ENCODE measurements at places on chromosomes 13 and 19.
A peak's percentile ranks its signal among the peaks of the same experiment; 100 is the strongest.

GRCh38 chr19:46192992-46193650 lies 36.4 kb upstream of the IGFL1 start:
- DNase-seq: no peak

DNA sequence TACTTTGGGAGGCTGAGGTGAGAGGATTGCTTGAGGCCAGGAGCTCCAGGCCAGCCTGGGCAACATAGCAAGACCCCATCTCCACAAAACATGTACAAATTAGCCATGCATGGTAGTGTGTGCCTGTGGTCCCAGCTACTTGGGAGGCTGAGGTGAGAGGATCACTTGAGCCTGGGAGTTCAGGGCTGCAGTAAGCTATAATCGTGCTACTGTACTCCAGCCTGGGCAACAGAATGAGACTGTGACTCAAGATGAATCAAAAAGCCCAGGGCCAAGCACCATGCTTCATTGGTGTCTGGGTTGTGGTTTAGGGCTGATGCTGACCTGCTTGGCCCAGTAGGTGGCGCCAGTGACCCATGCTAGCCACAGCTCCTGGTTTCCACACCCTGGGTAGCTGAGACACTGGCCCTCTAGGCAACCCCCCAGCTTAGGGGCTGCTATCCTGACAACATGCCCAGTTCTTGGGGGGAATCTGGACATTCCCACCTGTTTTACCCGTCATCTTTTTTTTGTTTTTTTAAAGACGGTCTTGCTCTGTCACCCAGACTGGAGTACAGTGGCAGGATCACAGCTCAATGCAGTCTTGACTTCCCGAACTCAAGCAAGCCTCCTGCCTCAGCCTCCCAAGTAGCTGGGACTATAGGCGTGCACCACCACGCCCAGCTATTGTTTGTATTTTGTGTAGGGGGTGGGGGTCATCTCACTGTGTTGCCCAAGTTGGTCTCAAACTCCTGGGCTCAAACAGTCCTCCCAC lies 5.5 kb downstream of the CCDC124 start:
- peak; percentile 54 for DNase-seq

GRCh38 chr13:66200555-66200954 lies 1029.6 kb downstream of the PCDH9 start:
- no peak for DNase-seq

DNA sequence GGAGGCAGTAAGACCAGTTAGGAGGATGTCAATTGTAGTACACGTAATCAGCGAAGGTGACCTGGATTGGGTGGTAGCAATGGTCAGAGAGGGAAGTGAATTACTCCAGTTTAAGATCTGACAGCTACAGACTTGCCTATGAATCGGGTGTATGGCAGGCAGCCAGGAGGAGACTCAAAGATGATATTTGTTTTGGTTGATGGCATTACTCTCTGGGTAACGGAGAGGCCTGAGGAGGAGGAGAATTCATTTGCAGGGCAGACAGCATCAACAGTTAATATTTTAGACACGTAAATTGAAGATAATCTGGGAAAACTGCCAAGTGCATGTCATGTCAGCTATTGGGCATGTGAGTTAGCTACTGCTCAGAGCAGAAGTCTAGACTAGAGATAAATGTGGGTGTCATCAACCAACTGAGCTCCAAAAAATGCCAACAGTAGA lies 109.2 kb downstream of the SGCG start:
- no peak for DNase-seq

DNA sequence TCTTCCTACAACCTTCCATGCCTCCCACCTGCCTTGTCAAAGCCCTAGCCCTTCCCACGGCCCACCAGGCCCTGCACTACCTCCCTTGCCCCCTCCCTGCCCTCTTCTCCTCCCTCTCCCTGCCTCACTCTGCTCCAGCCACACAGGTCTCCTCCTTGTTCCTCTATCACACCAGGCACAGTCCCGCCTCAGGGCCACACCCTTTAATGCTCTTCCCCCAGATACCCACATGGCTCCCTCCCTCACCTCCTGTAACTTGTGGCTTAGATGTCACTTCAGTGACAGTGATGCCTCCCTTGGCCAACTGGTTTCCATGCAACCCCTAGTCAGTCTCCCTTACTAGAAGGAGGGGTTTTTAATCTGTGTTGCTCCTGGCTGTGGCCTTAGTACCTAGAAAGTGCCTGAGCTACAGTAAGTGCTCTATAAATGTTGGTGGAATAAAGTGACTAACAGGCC lies 1.3 kb downstream of the SIRT6 start:
- DNase-seq: no peak

- DNase-seq: no peak
Measured at GRCh38 chr19:30479231-30479630, 107.0 kb downstream of the ZNF536 start.

GRCh38 chr13:24897293-24897692 lies 133.3 kb downstream of the RNF17 start:
- DNase-seq: no peak

- no peak for DNase-seq
Measured at GRCh38 chr13:39419068-39419467, 183.9 kb downstream of the LHFPL6 start.

DNA sequence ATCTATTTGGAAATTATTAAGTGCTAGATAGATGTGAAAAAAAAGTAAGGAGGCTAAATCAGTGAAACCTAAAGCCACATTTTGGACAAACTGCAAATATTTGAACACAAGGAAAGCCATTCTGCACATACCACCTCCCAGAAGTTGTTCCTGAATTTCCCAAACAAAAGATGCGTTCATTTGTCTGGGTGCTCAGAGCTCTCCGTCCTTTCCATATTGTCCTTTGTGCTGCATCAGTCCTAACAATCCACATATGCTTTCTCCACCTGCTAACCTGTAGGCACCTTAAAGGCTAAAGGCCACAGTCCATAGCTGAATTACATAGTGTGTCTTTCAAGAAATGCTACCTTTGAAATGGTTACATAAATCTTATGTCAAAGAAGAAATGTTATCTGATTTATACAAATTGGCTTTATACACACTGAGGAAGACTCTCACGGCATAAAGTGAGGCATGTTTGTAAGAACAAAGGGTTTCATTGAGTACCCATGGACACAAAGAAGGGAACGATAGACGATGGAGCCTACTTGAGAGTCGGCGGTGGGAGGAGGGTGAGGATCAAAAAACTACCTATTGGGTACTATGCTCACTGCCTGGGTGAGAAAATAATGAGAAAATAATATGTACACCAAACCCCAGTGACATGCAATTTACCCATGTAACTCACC lies 182.0 kb downstream of the RGCC start:
- DNase-seq: no peak

- DNase-seq: peak; percentile 11
Measured at GRCh38 chr19:55487924-55488687, at the start of gene SSC5D. SSC5D (plus strand) TSS chr19:55488436; CDS start chr19:55488590, 154 bp downstream.

- no peak for DNase-seq
Measured at GRCh38 chr19:16232568-16232967, 34.9 kb downstream of the AP1M1 start.

- no peak for DNase-seq
Measured at GRCh38 chr19:29337029-29337428, 124.1 kb upstream of the UQCRFS1 start.

DNA sequence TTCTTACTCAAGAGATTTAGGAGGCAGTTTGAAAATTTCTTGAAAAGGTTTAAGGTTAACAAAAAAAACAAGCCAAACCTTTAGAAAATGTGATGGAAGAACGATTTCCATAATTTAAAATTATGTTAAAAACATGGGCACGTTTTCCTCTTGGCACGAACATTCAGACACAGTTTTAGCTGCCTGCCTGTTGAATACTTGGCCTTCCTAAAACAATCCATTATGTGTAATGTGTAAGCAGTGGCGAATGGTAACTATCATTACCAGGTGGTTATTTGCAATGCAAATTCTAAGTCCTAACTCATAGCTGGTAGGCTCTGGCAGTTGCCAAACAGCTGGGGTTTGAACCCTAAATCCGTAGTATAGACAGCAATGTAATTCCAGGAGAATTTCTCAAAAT lies 1425.7 kb upstream of the SLC10A2 start:
- no peak for DNase-seq

DNA sequence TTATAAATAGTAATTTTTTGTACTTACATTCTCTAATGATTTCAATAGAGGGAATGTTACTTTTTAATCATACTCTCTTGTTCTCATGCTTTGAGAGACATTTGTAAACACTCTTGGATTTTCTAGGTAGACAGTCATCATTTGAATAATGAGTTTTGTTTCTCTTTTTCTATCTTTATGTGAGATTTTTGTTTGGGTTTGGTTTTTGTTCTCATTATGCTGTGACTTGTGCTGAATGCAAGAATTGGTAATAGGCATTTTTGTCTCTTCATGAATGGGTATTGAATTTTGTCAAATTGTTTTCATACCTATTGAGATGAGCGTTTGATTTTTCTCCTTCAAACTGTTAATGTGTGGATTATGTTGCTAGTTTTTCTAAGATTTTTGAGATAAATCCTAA lies 56.8 kb upstream of the GPR183 start:
- no peak for DNase-seq

DNA sequence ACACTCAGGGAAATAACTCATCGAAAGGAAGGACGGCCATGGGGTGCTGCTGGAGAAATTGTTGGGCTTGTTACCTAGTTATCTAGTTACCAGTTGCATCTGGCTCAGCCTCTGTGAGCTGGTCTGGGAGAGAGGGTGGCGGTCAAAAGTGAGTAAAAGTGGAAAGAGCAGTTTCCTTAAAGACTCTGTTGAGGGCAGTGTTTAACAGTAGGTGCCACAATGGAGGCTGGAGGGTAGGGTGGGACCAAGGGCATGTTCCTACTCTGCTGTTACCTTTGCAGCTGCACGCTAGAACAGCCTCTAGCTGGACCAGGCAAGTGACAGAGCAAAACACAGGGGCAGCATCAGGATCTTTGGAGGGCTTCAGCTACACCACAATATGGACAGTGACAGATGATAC lies 228.8 kb upstream of the STARD13 start:
- no peak for DNase-seq

GRCh38 chr13:102628559-102628958 lies 31.8 kb downstream of the TPP2 start:
- DNase-seq: no peak

DNA sequence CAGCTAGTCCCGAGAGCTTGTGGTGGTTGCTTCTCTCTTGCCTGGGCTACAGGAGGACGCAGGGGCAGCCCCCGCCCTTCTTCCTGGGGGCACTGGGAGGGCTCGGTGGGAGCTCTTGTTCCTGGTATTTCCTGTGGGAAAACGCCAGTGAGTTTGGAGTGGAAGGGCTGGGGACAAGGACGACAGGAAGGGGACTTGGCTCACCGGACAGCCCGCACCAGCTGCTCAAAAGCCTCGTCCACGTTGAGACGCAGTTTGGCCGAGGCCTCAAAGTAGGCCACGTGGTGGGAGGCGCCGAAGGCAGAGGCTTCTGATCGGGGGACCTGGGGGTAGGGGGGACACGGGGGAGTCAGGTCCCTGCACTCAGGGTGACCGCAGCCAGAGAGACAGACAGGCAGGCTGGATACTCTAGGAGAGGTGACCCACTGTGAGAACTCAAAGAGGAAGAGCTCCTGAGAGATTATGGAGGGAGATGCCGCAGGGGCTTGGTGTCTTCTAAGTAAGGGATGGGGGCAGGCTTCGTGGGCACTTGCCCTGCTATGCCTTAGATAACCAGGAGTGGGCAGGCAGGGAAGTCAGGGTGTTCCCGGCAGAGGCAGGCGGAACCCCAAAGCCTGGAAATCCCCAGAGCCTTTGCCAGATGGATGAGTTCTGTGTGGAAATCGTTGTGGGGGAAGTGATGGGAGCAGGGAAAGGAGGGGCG lies 4.3 kb downstream of the RRAS start:
- DNase-seq: no peak

DNA sequence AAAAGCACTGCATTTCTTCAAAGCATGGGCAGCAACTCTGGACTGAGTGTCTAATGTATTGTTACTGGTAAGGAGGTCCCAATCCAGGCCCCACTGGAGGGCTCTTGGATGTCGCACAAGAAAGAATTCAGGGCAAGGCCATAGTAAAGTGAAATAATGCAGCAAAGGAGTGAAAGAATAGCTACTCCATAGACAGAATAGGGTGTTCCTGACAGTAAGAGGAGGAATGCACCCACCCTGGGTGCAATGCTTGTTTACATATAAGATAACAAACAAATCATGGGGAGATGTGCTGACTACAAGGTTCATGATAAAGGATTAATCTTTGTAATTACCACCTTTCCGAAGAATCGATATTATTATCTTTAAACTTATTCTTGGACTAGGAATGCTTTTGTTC lies 58.8 kb upstream of the ABCC4 start:
- no peak for DNase-seq

GRCh38 chr19:11434703-11435056 lies 241 bp downstream of the ODAD3 start:
- no peak for DNase-seq

DNA sequence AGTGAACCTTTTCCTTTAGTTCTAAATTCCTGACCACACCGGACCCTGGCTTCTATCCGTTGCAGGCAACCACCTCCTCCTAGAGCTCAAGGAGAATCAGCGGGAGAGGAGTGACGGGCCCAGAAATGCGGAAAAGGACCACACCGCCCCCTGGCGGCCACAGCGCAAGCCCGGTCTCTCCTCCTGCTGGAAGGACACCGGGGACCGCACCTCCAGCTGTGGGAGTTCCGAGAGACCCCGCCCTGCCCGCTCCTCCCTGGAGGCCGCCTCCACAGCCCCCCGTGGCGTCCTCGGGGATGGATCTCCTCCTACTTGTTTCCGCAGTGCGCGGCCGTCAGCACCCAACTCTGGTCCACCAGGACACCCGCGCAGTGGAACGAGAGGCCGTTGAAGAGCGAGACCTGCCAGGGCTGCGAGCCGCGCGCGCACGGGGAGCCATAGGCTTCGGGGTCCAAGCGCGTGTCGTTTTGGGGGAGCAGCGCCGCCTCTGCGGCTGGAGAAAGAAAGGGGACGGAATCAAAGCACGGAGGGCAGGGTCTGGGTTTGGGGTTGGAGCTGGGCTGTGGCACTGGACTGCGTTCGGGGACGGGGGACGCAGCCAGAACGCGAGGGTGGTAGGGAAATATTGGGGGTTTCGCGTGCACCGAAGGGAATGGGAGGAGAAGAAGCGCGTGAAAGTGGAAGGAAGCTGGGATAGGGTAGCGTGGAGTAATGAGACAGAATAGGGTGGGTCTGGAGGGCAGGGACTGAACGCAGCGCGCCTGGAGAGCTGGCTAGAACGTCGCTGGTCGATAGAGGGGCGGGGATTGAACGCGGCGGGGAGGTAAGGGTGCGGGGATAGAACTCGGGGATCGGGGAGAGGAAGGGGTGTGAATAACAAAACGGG lies 2.5 kb downstream of the KLK10 start:
- peak; percentile 10 for DNase-seq

DNA sequence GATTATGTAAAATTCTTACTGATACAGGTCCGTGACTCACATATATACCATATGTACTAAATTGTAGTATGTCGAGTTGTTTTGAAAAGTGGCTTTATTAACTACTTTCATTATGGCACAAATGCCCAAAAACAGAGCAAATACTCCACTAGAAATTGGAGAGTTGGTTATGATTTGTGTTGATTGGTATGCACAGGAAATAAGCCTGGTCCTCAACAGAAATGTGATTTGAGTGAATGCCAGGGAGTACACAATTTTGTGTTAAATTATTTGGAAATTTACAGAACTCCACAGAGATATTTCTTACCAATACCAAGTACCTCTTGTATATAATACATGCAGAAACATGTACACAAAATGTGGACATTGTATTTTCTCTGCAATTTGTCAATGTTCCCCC lies 676.7 kb downstream of the PCDH9 start:
- no peak for DNase-seq

Data from GDM1 (cell line).